ENCODE measurements at places on chromosomes 4 and X.

- DNase-seq, result no peak
Measured at GRCh38 chr4:72886602-72887001, 182.9 kb downstream of the COX18 start.

DNA sequence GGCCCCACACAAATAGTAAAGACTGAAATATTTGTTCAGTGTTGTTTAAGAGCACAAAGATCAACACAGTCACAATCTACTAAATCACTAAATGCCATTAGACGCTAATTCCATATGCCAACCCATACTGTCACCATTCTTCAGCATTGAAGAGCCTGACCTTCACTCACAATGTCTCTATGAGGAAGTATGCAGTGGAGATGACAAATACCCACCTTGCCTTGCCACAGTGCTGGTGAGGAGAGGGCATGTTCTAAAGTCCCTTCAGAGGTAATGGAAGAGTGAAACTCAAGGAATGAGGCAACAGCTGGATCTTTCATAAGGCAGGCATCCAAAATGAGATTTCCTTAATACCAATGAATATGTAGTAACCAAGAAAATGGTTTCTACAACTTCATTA lies 50.4 kb downstream of the FRMD7 start:
- DNase-seq, result no peak

- DNase-seq, result no peak
Measured at GRCh38 chrX:108601276-108601675, 135.1 kb downstream of the IRS4 start.

GRCh38 chrX:137151403-137151802 lies 117.6 kb upstream of the GPR101 start:
- DNase-seq, result no peak

DNA sequence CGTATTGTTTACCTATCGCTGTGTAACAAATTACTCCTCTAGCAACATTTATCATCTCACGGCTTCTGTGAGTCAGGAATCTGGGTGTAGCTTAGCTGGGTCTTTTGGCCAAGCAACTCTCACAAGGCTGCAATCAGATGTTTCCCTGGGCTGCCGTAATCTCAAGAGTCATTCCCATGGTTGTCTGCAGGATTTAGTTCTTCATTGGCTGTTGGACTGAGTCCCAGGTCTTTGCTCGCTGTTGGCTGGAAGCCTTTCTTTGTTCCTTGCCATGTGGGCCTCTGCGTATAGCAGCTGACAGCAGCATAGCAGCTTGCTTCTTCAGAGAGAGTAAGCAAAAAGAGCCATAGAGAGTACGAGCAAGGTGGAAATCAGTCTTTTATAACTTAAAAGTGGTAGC lies 16.8 kb downstream of the POLR2B start:
- DNase-seq, result no peak

- no peak for DNase-seq
Measured at GRCh38 chrX:152070144-152070543, 68.2 kb downstream of the MAGEA10 start.

DNA sequence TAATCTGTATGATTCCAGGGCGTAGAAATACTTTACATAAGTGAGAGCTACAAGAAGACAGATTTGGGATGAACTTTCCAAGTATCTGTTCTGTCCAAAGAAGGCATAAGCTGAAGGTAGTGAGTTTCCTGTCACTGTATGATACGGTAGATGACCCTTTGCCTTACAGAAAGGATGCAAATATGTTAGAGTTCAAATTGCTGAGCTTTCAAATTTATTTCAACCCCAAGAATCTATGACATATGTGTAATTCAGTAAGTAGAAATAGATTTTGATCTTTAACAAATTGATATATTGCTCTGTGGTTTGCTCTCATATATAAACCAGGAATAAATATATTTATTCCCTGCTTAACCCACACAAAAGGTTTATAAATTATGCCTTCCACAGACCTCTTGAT lies 16.5 kb downstream of the DIPK2B start:
- no peak for DNase-seq

DNA sequence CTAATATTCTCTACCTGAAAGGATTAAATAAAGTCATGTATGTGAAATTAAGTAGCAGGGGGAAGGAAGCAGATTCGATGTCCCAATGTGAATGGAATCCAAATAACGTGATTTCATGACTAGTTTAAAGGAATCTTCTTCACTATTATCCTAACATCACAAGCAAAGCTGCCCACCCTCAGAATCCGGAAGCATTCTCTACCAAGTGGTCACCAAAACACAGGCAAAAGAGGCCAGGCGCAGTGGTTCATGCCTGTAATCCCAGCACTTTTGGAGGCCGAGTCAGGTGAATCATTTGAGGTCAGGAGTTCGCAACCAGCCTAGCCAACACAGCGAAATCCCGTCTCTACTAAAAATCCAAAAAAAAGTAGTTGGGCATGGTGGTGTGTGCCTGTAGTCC lies 212.9 kb downstream of the LDB2 start:
- DNase-seq, result no peak

GRCh38 chr4:184280591-184281071 lies 63.0 kb upstream of the ENPP6 start:
- DNase-seq, result no peak

- DNase-seq, result no peak
Measured at GRCh38 chrX:40570346-40571093, 10.2 kb upstream of the ATP6AP2 start.

DNA sequence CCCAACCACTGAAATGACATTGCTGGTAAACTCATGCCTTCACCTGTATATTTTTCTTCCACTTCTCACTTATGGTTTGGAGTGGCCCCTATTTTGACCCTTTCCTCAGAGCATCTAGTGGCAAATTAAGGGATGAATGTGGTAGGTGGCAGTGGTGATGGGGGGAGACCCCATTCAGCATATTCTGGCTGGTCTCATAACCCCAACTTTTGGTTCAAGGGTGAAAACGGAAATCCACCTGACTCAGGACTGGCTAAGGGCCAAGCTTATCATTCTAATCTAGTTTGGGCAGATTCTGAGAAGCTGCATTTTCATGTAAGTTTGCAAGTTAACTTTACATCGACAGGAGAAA lies 47.0 kb upstream of the NSUN7 start:
- DNase-seq, result no peak

All from activated T-cell treated with anti-CD3 and anti-CD28 coated beads, Interleukin-2, amount 50 U/mL, for 1 hour (primary cell).